SIG-M5 (cell line): ENCODE measurements at places on chromosomes 2 and 18.

DNA sequence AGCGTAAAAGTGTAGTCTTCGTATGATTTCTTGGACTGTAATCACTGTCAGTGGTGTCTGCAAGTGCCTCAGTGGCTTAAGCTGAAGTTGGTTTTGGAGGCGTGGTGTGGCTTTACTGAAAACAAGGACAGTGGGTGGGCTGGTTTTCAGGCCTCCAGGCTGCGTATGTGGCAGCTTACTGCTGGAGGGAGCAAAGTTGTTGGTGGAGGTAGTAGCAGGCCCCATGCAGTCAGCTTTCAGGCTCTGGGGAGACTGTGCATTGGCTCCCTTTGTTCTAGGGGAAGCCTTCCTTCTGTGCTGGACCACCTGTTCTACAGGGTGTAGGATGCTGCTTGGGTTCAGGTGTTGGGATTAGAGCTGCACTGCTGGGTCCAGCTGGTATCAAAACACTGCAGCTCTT, 91.6 kb downstream of the NCK2 start:
- no peak for DNase-seq

DNA sequence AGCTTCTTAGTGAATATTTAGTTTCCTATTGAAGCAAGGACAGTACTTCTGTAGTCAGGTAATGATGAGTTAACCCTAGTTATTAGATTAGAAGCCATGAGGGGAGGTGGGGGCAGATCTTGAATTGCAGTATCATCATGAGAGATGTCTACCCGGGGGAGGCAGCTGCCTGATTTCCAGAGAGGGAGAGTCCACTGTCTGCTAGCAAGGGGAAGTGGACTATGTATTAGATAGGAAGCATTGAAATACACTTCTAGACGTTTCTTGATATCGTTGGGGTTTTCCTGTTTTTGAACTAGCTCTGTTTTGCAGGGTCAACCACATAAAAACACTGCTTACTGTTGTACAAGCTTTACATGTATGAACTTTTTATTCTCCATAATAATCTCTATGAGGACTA, 38.8 kb downstream of the APLF start:
- no peak for DNase-seq

GRCh38 chr2:36889795-36890194, 76.5 kb downstream of the STRN start:
- peak; percentile 76 for DNase-seq

- no peak for DNase-seq
These were observed 18.7 kb upstream of the CCDC102B start for GRCh38 chr18:68779169-68779568.

DNA sequence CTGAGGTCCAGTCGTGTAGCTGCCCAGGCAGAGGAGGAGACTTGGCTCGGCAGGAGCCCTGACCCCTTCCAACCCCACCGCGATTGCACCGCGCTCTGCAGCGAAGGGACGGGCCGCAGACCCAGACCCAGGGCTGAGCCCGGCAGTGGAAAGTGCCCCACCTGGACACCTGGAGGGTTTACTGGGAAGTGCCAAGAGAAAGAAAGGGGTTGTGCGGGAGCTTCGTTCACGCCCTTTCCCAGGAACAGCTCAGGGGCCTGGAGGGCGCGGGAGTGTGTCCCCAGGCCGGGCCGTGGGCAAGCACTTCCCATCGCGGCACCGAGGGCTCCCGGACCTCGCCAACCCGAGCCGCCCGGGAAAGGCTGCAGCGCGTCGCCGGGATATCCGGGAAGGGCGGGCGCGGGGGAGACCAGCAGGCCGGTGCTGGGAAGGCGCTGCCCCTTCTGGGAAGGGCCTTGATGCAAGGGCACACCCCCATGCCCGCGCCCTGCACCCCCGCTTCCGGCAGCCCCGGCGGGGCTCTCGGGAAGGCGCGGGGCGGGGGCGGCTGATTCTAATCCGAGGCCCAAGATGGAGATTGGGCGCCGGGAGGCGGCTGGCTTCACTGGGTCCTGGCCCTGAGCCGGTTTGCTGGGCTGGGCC, 36.1 kb upstream of the MRPL33 start:
- no peak for DNase-seq

GRCh38 chr2:121346407-121346806, 61.4 kb upstream of the TFCP2L1 start:
- no peak for DNase-seq

GRCh38 chr2:30664761-30665358, 142.4 kb downstream of the CAPN13 start:
- no peak for DNase-seq
